ENCODE measurements at places on chromosomes 11 and 22. TPM values are rescaled to one million over a fixed set of nuclear protein-coding genes. Genes with fewer than 3 reads are reported as not detected.
A peak's percentile ranks its signal among the peaks of the same experiment; 100 is the strongest.

DNA sequence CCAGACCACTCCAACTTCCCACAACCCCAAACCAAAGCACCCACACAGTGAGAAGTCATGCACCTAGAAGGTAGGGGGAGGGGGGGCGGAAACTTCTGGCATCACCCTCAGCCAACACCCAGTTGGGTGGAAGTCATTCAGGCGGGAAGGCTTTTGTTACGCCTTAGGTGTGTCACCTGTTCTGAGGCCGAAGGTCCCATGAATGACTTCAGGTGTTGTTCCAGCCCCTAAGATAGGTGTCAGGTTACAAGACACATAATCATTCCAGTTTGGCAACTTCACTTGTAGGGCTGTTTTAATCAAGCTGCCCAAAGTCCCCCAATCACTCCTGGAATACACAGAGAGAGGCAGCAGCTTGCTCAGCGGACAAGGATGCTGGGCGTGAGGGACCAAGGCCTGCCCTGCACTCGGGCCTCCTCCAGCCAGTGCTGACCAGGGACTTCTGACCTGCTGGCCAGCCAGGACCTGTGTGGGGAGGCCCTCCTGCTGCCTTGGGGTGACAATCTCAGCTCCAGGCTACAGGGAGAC is at the start of gene TMPRSS4:
Gene TMPRSS4 (plus strand): TSS at position 325 of the 528 bp plus-strand sequence. CDS start 225 bp downstream, outside the sequence.
- peaks cover 18% of the 10 kb centered on the region for H3K27me3 ChIP-seq

MFRP gene
- not detected for total RNA-seq

DNA sequence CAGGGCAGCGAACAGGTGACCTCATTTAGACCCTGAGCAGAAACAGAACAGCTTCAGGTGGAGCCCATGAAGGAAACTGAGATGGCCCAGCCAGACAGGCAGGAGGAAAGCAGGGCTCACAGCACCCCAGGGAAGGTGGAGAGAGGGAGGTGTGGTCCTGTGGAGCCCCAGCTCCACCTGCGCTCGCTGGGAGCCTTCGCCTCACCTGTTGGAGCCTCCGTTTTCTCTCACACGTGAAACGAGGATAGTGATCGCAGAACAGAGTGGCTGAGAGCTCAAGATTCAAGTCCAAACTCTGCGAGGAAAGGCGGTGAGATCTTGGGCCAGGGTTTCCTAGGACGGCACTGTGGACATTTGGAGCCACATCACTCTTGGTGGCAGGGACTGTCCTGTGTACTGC is 8.6 kb upstream of the CERK start:
- peaks cover 20% of the 10 kb centered on the region for H3K4me1 ChIP-seq
- no peak for DNase-seq
- H3K27me3 ChIP-seq: no peaks in the 10 kb centered on the region
- no peak overlapping the region for H3K4me3 ChIP-seq

- H3K27me3 ChIP-seq: no peaks in the 10 kb centered on the region
- H3K36me3 ChIP-seq: peaks cover 13% of the 10 kb centered on the region
- DNase-seq: no peak
- H3K27ac ChIP-seq: no peak overlapping the region
These were observed 23.7 kb upstream of the SORL1-AS1 start for GRCh38 chr11:121476379-121477032.

DNA sequence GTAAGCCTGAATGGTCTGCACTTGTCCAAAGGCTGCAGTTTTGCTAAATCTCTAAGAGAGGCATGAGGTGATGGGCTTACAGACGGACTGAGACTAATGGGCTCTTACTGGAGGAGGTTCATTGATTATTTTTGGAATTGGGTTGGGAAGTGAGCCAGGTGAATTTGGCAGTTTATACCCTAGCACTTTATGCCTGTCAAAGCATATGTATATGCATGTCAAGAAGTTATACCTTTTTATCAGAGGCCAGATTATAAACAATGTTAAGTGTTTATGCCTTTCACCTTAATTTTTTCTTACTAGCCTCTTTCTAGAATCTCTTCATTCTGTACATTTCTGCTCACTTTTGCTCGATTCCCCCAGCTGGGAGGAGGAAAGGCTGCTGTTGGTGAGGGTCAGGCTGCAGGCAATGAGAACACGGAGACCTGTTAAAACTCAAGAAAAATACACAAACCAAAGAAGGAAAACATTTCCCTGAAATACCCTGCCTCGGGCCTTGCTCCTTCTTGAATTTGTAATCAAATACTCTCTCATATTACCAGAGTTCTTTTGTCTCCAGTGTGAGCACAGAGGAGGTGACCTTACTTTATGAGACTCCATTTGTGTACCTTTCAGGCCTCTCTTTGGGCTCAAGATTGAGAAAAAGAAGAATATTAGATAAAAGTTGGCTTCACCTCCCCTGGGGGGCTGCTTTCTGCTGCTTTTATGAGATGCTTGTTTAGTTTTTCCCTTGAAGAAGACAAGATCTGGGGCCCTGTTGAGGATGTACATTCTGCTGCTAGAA is 19.6 kb downstream of the NAT10 start:
- no peak overlapping the region for H3K27ac ChIP-seq
- no peak for DNase-seq
- no peaks in the 10 kb centered on the region for H3K27me3 ChIP-seq

GRCh38 chr11:80077113-80077512 is 636.3 kb upstream of the TENM4 start:
- no peaks in the 10 kb centered on the region for H3K4me1 ChIP-seq
- H3K4me3 ChIP-seq: no peak overlapping the region
- no peak for DNase-seq
- no peaks in the 10 kb centered on the region for H3K27me3 ChIP-seq
- no peaks in the 10 kb centered on the region for H3K36me3 ChIP-seq
- no peak overlapping the region for H3K27ac ChIP-seq

LRRC75B gene
- 1.6 TPM for total RNA-seq

- DNase-seq: peak; percentile 34
- H3K36me3 ChIP-seq: peaks cover 13% of the 10 kb centered on the region
- H3K27me3 ChIP-seq: no peaks in the 10 kb centered on the region
- H3K4me3 ChIP-seq: no peak overlapping the region
These were observed 25.4 kb upstream of the ADORA2A start for GRCh38 chr22:24401931-24402367.

C11orf97 gene
- total RNA-seq: not detected

DNA sequence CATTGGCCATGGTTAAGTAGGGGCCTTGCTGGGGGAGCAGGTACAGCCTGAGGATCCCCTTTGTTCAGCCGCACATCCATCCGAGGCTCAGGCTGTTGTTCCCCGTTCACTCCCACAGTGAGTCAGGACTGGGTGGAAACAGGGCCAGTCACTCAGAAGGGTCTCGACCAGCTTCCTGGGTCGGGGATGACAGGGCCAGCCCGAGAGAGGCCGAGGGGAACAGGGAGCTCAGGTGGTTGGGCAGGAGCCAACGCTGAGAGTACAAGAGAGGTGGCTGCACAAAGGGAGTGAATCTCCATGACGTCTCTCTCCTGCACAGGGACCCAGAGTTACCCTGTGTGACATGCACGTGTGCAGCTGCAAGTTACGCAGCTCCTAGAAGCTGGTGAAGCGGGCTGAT is 97.2 kb upstream of the SHANK2 start:
- H3K36me3 ChIP-seq: no peaks in the 10 kb centered on the region
- DNase-seq: no peak
- peaks cover 6% of the 10 kb centered on the region for H3K27me3 ChIP-seq
- H3K27ac ChIP-seq: no peak overlapping the region
- no peaks in the 10 kb centered on the region for H3K4me1 ChIP-seq

DNA sequence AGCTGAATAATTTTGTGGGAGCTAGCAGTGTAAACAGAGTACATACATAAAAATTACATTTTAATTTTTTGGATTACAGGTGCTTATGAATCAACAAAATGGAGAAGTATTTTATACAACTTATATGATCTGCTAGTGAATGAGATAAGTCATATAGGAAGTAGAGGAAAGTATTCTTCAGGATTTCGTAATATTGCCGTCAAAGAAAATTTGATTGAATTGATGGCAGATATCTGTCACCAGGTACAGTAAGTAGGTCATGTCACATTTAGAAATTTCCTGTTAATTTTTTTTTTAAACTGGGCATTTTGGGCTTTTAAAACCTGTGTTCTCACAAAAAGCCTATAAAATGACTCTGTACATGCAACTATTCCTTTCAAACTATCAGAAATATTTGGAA is 24.0 kb downstream of the ATM start:
- DNase-seq: no peak
- H3K27ac ChIP-seq: no peak overlapping the region
- H3K4me3 ChIP-seq: no peak overlapping the region
- H3K36me3 ChIP-seq: peaks cover 54% of the 10 kb centered on the region
- H3K27me3 ChIP-seq: no peaks in the 10 kb centered on the region

- H3K27ac ChIP-seq: no peak overlapping the region
- H3K36me3 ChIP-seq: peaks cover 55% of the 10 kb centered on the region
- H3K4me1 ChIP-seq: peaks cover 9% of the 10 kb centered on the region
These were observed 20.3 kb downstream of the PPP2R1B start for GRCh38 chr11:111745719-111746504.

- peaks cover 14% of the 10 kb centered on the region for H3K27me3 ChIP-seq
- no peak overlapping the region for H3K27ac ChIP-seq
- no peak overlapping the region for H3K4me3 ChIP-seq
- no peaks in the 10 kb centered on the region for H3K36me3 ChIP-seq
These were observed 15.4 kb downstream of the MS4A13 start for GRCh38 chr11:60530454-60531100.

JHY gene
- 3.2 TPM for total RNA-seq

DNA sequence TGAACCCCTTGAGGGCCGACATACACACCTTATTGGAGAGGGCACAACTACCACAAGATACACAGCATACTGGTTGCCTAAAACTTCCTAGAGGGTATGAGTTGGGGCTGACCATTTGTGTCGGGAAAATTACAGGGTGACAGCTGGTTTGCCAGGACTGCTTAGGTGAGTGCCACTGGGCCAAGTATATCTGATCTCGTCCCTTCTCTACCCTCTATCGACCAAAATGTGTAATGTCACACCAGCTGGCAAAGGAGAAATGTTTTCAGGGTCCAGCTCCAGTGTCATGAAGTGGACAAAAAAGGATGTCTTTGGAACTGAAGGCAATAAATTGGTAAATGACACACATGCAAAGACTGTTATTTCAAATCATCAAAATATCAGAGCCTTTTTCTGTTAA is 126.1 kb downstream of the PGR start:
- H3K36me3 ChIP-seq: no peaks in the 10 kb centered on the region
- no peak overlapping the region for H3K4me3 ChIP-seq
- DNase-seq: no peak
- no peaks in the 10 kb centered on the region for H3K4me1 ChIP-seq
- no peak overlapping the region for H3K27ac ChIP-seq

GRCh38 chr22:19266547-19267086 is 24.9 kb downstream of the CLTCL1 start:
- peaks cover 3% of the 10 kb centered on the region for H3K4me1 ChIP-seq
- no peak for DNase-seq
- peaks cover 12% of the 10 kb centered on the region for H3K27me3 ChIP-seq
- no peak overlapping the region for H3K4me3 ChIP-seq

CNTF gene
- 3.4 TPM for total RNA-seq

PANX3 gene
- total RNA-seq: not detected

WNT7B gene
- not detected for total RNA-seq

DNA sequence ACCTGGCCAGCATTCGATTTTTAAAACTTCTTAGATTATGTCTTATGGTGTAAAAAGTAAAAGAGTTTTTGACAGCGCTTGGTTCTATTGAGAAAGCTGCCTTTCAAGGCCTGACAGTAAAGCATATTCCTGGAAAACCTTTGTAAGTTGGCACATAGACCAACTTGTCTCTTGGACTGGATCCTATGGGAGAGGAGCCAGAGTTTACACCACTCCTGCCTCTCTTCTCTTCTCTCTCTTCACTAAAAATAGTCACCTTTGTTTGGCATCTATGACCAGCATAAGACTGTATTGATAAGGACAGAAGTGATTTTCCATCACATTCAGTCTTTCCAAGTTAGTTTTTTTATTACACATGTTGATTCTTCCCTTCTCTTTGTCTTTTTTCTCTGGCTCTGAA is 33.7 kb downstream of the CSRP3 start:
- H3K4me3 ChIP-seq: no peak overlapping the region
- no peaks in the 10 kb centered on the region for H3K4me1 ChIP-seq
- H3K36me3 ChIP-seq: peaks cover 52% of the 10 kb centered on the region
- no peaks in the 10 kb centered on the region for H3K27me3 ChIP-seq
- no peak for DNase-seq
- H3K27ac ChIP-seq: no peak overlapping the region

SCN3B gene
- not detected for total RNA-seq

DNA sequence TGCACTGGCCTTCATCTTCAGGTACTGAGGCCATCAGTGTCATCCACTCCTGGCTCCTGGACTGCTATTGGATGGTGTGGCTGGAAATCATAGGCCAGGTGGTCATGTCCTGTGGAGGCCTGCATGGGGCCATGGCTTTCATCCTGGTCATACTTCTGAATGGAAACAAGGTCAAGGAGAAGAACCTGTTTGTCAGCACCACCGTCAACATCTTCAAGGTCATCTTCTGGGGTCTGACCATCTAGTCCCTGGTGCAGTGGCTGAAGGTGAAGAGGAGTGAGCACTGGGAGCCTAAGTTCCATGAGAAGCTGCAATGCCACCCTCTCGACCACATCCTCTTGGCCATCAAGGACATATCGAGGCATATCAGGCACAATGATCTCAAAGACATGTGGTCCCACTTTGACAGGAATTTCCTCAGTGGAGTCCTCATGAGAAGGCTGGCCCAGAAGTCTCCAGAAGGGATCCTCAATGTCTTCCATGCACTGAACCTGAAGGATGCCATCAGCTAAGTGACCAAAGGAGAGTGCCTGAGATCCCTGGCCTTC is 120.0 kb upstream of the SERPIND1 start:
- no peak for DNase-seq
- no peak overlapping the region for H3K27ac ChIP-seq
- H3K27me3 ChIP-seq: peaks cover 15% of the 10 kb centered on the region
- H3K4me3 ChIP-seq: no peak overlapping the region
- H3K36me3 ChIP-seq: no peaks in the 10 kb centered on the region

DNA sequence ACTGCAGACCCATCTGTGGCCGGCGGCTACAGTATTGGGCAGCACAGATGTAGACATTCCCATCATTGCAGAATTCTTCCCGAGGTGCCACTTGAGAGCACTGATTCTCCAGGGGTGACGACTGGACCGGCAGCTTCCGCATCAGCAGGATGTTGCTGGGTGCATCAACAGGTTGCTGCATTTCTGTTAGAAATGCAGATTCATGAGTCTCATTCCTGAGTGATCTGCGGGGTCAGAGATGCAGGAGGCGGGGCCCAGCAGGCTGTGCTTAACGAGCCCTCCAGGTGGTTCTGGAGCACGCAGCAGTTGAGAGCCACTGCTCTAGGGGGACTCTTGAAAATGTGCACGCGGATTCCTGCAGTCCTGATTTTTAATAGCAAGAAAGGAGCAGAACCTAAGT is 321.8 kb downstream of the TBC1D22A start:
- no peak for DNase-seq
- H3K27me3 ChIP-seq: no peaks in the 10 kb centered on the region
- H3K4me1 ChIP-seq: peaks cover 4% of the 10 kb centered on the region

TMEM191C gene
- 0.99 TPM for total RNA-seq

GRCh38 chr11:40508303-40508702 is 951.1 kb downstream of the LRRC4C start:
- no peaks in the 10 kb centered on the region for H3K4me1 ChIP-seq
- H3K4me3 ChIP-seq: no peak overlapping the region
- H3K27ac ChIP-seq: no peak overlapping the region
- no peaks in the 10 kb centered on the region for H3K36me3 ChIP-seq
